ENCODE measurements at places on chromosomes 13 and 19. TPM values are rescaled to one million over a fixed set of nuclear protein-coding genes. Genes with fewer than 3 reads are reported as not detected.

SYDE1 gene
- total RNA-seq: 61.2 TPM

HIPK4 gene
- under 0.01 TPM for total RNA-seq

INSR gene
- total RNA-seq: 10.3 TPM

CYP2A6 gene
- total RNA-seq: not detected

ZNF578 gene
- 1.6 TPM for total RNA-seq

DDX49 gene
- 48.4 TPM for total RNA-seq

PTPRS gene
- total RNA-seq: 114 TPM

SMAD9 gene
- 4.3 TPM for total RNA-seq

OR7A10 gene
- total RNA-seq: not detected

MPND gene
- total RNA-seq: 4.3 TPM

CDC42EP5 gene
- total RNA-seq: 29.0 TPM

IGFL1 gene
- total RNA-seq: not detected

PTGIR gene
- total RNA-seq: 5.5 TPM

WDR88 gene
- total RNA-seq: not detected

ZFR2 gene
- total RNA-seq: not detected

ZNF560 gene
- 0.86 TPM for total RNA-seq

DCT gene
- total RNA-seq: not detected

FFAR2 gene
- not detected for total RNA-seq

NOSIP gene
- 101 TPM for total RNA-seq

ZNF585A gene
- total RNA-seq: 10.0 TPM

LCP1 gene
- total RNA-seq: 44.9 TPM

FGF14 gene
- under 0.01 TPM for total RNA-seq
